Hematopoietic multipotent progenitor cell treated with erythropoietin and hydrocortisone succinate and interleukin-3 and kit ligand, for 8 days (in vitro differentiated cells): ENCODE measurements at places on chromosomes 12 and 14.

GRCh38 chr14:98186140-98186539, 1085.9 kb downstream of the BCL11B start:
- DNase-seq: no peak

DNA sequence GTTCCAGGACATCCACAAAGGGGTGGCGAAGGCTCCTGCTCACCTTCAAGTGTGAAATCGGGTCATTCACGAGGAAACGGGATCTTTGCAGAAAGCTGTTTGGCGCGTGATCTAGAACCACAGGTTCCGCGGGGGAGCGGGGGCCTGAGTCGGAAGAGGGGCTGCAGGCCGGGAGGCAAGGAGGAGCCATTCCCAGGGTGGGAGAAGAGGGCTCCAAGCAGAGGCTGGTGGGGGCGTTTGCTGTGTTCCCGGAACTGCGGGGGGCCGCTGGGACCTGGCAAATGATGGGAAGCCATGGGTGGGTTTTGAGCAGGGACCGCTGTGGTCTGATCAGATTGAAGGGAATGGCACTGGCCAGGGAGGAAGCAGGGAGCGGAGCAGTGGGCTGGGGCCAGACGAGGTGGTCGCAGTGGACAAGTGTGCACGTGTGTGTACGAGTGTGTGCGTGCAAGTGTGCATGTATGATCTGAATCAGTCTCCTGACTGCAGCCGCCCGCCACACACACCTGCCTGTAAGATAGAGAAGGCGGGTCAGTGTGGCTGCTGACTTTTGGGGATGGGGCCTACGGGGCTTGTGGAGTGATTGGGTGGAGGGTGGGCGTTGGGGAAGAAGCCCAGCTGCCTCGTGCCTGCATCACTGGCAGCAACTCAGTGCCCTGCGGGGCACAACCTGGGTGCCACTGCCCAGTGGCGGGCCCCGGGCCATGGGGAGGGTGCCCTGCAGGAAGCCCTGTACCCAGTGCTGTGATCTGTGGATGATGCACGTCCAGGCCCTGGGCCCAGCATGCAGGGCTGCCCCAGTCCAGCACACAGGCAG, 141.9 kb downstream of the KIF26A start:
- no peak for DNase-seq

DNA sequence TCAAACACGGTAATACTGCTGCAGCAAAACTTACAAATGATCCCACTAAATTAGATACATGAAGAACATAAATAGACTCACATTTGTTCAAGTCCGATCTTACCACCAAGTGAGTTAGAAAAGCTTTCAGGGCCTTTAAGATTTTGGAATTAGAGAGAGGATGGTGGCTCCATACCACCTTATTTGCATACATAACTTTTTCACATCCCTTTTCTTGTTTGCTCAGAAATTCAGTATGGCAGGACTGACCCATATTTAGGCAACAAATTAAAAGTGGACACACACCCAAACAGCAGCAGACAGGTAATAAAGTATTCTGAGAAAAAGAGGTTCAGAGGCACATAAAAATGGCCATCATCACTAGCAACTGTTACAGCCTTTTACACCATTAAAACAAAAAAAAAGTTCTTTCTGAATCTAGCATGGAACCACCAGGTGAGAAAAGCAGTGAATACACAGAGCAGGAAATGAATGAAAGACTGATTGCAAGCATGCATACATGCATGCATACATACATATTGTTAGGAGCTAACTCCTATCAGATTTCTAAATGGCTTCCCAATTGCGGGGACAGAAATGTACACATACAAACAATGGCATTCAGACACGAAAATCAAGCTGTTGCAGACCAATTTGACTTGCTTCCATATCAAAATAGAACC, 23.3 kb downstream of the STXBP6 start:
- no peak for DNase-seq

DNA sequence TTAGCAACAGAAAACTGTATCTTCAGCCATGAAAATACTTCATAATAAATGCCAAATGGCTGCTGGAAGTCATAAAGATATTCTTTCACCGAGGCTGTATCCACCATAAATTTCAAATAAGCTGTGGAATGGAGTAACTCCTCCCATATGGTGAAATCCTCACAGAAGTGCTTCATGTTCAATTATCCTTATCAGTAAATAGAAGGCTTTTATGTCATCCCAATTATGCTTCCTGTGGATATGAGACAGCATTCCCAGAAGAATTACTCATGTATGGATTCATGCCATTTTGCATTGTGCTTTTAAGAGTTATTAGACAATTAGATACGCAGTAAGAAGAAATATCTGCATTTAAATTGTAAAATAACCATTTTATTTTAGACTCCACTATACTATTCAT, 99.0 kb downstream of the RTN1 start:
- no peak for DNase-seq

DNA sequence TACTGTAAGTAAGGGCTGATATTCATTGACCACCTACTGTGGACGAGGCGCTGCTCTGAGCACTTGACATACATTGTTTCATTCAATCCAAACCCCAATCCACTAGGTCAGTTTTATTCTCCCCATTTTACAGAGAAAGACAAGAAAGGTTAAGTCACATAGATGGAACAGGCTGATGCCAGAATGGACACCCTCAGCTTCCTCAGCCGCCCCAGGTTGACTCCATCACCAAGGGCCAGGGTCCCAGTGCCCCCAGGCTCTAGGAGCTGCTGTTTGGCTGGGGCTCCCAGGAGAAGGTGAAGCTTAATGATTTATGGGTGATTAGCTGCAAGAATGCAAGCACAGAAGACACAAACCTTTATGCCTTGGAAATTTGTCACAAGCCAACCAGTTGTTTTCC, 671 bp upstream of the AQP2 start:
- no peak for DNase-seq

DNA sequence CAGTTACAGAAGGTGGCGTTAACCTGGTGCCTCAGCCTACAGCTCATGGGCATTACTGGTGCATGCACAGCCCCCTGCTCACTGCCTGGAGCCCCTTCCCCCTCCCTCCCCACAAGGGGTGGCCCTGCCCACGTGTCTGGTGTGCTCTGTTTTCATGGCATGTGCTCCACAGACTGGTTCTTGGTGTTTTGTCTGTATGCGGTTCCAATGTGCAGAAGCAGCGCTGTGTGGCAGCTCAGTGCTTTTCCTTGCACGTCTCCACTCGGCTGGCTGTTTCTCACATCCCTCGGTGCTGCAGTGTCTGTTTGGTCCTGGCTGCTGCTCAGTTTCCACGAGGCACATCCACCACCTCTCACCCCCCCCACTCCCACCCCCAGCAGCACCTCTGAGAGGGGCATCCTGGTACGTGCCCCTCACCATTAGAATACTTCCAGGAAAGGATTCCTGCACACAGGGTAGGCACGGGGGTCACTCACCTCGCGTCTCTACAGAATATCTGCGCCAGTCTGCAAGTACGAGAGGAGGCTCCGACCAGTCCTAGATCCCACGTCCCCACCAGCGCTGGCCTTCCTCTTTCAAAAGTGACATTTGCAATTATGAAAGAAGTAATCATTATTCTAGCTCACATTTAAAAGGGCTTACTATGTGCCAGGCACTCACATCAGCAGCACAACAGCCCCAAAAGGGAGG, 27.1 kb downstream of the DIO3 start:
- no peak for DNase-seq

DNA sequence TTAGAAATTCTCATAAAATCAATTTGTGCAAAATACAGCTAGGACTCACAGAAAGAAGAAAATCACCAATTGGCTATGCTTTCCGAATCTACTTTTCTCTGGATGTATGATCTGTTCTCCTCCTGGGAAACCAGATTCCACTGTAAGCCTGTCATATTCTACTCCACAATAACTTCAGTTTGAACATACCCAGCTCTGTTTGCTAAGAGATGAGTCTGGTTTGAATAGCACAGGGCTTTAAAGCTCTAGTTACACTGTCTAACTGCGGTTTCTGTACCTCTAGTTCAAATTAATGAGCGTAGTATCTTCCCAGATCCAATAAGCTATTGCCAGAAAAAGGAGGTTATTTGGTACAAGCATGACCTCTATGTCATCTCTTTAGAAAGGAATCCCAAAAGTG, 270.1 kb downstream of the DAD1 start:
- no peak for DNase-seq

GRCh38 chr14:26427097-26427496, 170.7 kb downstream of the NOVA1 start:
- DNase-seq: no peak

- DNase-seq: peak; percentile 39
Observed at GRCh38 chr12:100391856-100392255, 35.0 kb downstream of the SLC17A8 start.

DNA sequence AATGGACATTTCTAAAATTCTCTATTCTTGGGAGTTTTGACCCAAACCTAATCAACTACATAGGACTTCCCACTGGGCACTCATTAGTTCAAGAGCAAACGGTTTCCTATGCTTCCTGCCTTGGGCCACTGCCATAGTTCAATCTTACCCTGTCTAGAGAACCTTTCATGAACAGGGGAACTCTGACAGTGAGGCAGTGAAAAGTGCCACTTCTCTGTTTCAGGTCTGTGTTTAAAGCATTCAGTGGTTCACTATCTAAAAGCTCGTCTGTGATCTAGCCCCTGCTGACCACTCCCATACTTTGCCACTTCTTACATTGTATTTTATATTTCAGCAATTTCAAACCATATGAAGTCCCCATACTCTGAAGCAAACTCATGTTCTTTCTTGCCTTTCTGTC, 122.7 kb upstream of the IGF1 start:
- DNase-seq: no peak

DNA sequence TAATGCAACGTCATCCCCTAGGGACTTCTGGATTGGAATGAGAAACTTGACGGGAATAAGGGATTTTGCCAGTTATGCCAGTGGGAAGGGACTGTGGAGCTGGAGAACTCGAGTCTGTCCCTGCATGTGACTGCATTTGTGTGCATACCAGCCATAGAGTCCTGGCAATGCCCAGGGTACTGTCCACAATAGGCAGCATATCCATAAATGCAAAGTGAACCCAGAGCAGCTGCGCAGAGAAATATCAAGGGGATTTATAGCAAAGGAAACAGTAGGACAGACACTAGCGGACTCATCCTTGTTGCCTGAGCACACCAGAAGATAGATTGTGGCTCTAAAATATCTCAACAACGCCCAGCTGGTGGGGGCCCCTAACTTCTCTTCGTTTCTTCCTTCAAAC, 247.1 kb upstream of the SRRM4 start:
- DNase-seq: no peak
